ENCODE measurements at places on chromosomes 6 and 20. TPM values are rescaled to one million over a fixed set of nuclear protein-coding genes. Genes with fewer than 3 reads are reported as not detected.

The TRIM40 gene
- total RNA-seq = 0.09 TPM

The TMEM200A gene
- total RNA-seq = 7.4 TPM

GRCh38 chr6:34205916-34206315, 30.8 kb upstream of the HMGA1 start:
- H3K27ac ChIP-seq = no peak overlapping the region
- H3K27me3 ChIP-seq = no peaks in the 10 kb centered on the region
- no peak for DNase-seq

DNA sequence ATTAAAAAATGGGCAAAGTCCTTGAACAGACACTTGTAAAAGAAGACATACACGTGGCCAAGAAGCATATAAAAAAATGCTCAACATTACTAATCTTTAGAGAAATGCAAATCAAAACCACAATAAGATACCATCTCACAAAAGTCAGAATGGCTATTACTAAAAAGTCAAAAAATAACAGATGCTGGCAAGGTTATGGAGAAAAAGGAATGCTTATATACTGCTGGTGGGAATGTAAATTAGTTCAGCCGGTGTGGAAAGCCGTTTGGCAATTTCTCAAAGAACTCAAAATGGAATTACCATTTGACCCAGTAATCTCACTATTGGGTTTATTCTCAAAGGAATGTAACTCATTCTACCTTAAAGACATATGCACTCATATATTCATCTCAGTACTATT, 166.6 kb downstream of the KHDC1L start:
- no peak overlapping the region for H3K27ac ChIP-seq
- DNase-seq = no peak
- H3K27me3 ChIP-seq = no peaks in the 10 kb centered on the region
- no peaks in the 10 kb centered on the region for H3K36me3 ChIP-seq

DNA sequence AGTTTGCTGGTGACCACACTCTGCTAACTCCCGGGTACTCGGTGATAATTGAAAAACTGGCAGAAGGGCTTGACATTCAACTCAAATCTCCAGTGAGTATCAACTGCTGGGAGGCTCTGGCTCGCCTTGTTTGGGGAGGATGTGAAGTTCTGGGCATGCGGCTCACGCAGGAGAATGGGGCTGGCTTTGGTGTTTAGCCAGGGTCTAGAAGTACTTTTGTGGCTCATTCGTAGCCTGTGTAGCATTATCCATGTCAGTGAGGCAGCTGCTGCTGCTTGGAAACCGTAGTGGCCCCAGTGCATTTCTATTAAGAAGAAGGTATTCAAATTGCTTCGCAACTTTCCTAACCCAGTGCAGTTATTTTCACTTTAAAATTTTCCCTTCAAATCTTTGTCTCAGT, 52.2 kb downstream of the KDM1B start:
- DNase-seq = no peak
- no peaks in the 10 kb centered on the region for H3K27me3 ChIP-seq
- H3K36me3 ChIP-seq = peaks cover 18% of the 10 kb centered on the region
- H3K27ac ChIP-seq = no peak overlapping the region

GRCh38 chr6:7147051-7147671, 39.4 kb downstream of the RREB1 start:
- peak overlapping the region; percentile 96 for H3K27ac ChIP-seq
- peaks cover 31% of the 10 kb centered on the region for H3K4me1 ChIP-seq
- no peak for DNase-seq
- H3K27me3 ChIP-seq = no peaks in the 10 kb centered on the region
- no peaks in the 10 kb centered on the region for H3K36me3 ChIP-seq

DNA sequence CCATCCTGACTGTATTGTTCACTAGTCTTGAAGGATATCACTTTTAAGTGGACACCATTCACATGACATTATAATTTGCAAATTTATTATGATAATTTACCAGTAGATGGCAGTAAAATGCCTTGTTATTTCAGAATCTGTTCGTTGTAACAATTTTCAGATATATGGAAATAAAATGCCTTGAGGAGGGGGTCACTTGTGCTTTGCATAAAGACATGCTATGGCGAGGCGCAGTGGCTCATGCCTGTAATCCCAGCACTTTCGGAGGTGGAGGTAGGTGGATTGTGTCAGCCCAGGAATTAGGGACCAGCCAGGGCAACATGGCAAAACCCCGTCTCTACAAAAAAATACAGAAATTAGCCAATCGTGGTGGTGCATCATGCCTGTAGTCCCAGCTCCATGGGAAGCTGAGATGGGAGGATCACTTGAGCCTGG, 9.0 kb upstream of the NCOA6 start:
- no peaks in the 10 kb centered on the region for H3K4me1 ChIP-seq
- peak; percentile 58 for DNase-seq
- H3K27ac ChIP-seq = no peak overlapping the region
- H3K4me3 ChIP-seq = no peak overlapping the region

GRCh38 chr6:41469156-41470028, 76.8 kb upstream of the FOXP4 start:
- no peak for DNase-seq
- H3K27ac ChIP-seq = no peak overlapping the region
- H3K27me3 ChIP-seq = peaks cover 39% of the 10 kb centered on the region
- H3K36me3 ChIP-seq = no peaks in the 10 kb centered on the region
- H3K4me3 ChIP-seq = no peak overlapping the region

The PHACTR2 gene
- 9.8 TPM for total RNA-seq

- DNase-seq = no peak
- peaks cover 87% of the 10 kb centered on the region for H3K36me3 ChIP-seq
- H3K27ac ChIP-seq = no peak overlapping the region
- no peaks in the 10 kb centered on the region for H3K4me1 ChIP-seq
- no peaks in the 10 kb centered on the region for H3K27me3 ChIP-seq
- H3K4me3 ChIP-seq = no peak overlapping the region
Measured at GRCh38 chr6:160082627-160083026, 39.0 kb upstream of the SLC22A1 start.

DNA sequence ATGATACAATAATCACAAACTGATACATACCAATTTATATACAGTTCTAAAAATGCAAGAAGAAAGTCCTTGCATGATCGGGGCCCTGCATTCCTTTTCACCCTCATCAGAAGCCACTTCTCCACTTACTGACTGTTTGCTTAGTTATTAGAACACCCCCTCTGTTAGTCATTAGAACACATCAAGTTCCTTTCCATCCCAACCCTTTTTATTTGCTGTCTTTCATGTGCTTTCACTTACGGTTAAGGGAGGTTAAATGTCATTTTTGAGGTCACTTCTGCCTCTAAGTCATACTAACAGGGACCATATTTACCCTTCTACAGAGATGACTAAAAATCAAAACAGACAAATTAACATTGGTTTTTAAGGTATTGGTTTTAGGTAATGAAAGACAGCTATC, 149.1 kb downstream of the LMBRD1 start:
- H3K4me1 ChIP-seq = no peaks in the 10 kb centered on the region
- no peak overlapping the region for H3K4me3 ChIP-seq
- H3K36me3 ChIP-seq = no peaks in the 10 kb centered on the region
- DNase-seq = no peak
- H3K27ac ChIP-seq = no peak overlapping the region

The MTFR2 gene
- 2.5 TPM for total RNA-seq

GRCh38 chr6:147839708-147840610, 331.5 kb downstream of the SAMD5 start:
- DNase-seq = no peak
- no peaks in the 10 kb centered on the region for H3K27me3 ChIP-seq
- H3K4me1 ChIP-seq = no peaks in the 10 kb centered on the region

The PREX1 gene
- 12.5 TPM for total RNA-seq

DNA sequence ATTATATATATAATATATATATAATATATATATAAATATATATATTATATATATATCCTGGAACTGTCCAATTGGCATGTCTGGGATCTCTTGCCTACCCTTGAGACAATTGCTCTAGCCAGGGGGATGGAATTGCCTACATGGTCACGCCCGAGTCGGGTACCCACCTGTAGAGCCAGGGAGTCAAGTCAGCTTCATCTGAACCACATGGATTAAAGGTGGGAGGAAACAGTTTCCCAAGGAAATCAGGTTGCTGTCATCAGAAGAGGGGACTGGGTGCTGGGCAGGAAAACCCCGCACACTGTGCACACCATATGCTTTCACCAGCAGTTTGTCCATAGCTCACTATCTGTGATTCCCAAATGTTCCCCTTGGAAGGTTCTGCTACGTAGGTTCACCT, 252.5 kb upstream of the NOX3 start:
- no peak overlapping the region for H3K27ac ChIP-seq
- H3K4me1 ChIP-seq = no peaks in the 10 kb centered on the region
- H3K4me3 ChIP-seq = no peak overlapping the region
- no peaks in the 10 kb centered on the region for H3K27me3 ChIP-seq

- peak overlapping the region; percentile 93 for H3K27ac ChIP-seq
- peak overlapping the region; percentile 74 for H3K4me3 ChIP-seq
- peak; percentile 85 for DNase-seq
- H3K36me3 ChIP-seq = peaks cover 5% of the 10 kb centered on the region
- no peaks in the 10 kb centered on the region for H3K27me3 ChIP-seq
Measured at GRCh38 chr6:692356-692851, 535 bp downstream of the EXOC2 start.

DNA sequence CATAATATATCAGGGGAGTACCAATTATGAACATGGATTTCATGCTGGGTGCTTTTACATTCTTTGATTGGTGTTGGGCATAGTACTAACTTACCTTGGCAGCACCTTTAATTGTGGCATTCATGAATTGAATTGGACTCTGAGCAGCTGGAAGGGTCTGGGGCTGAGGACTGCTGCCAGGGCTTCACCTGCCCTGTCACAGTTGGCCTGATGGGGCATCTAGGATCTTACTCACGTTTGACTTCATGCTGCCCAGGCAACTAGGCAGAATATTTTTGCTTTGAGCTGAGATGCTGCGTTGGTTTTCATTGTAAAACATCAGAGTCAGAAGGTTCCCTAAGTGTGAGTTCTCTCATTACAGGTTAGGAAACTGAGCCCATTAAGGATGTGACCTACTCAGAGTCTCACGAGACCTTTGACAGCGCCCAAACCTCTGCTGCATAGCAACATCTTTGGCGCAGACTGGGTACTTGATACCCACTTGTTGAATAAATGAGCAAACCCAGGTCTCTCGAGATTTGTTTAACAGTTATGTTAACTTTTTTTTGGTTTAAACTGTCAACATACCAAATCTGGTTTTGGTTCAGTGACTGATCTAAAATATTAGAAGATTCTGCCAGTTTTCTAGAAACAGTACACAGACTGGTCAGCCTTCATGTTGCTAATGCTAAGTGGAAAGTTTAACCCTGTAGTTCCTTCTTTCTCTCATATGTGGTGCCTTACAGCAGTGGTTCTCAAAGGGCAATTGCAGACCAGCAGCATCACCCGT, 104.9 kb downstream of the TCP11 start:
- H3K27ac ChIP-seq = no peak overlapping the region
- no peaks in the 10 kb centered on the region for H3K27me3 ChIP-seq
- H3K4me1 ChIP-seq = peaks cover 8% of the 10 kb centered on the region
- DNase-seq = no peak
- H3K4me3 ChIP-seq = no peak overlapping the region

The TGM3 gene
- total RNA-seq = 0.28 TPM

DNA sequence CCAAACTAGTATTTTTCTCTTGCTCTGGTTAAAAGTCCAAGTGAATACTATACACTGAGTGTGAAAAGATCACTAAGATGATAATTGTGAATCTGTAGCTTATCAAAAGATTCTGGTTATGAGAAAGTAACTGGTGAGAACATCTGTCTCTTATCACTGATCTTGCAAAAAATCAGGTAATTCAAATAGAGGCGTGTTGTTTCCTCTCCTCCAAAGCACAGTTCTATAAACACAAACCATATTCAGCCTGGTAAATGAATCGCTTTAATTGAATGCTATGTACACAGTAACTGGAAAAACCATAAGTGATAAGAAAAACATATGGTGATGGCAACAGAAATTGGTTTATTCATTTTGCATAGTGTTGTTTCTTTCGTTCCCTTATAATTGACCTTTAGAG, 161.0 kb downstream of the RALGAPA2 start:
- no peak overlapping the region for H3K27ac ChIP-seq
- no peak for DNase-seq
- H3K27me3 ChIP-seq = no peaks in the 10 kb centered on the region

DNA sequence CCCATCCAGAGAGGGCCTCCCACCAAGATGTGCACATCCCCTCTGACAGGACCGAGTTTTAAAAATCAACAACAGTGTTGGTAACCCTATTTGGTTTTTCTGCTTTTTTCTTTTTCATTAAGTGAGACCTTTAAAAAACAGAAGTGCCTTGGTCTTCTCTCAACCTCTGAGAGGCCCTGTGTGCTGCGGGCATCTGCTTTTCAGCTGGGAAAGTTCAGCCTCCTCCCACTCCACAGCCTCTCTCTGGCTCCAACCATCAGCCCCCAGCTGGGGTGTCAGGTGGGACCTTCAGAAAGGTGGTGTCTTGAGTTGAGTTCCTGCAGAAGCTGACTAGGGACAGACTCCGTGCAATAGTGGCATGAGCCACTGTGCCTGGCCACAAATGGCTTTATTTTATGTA, 64.6 kb upstream of the ZMYND8 start:
- no peaks in the 10 kb centered on the region for H3K27me3 ChIP-seq
- H3K4me3 ChIP-seq = no peak overlapping the region
- H3K4me1 ChIP-seq = no peaks in the 10 kb centered on the region
- DNase-seq = no peak
- no peaks in the 10 kb centered on the region for H3K36me3 ChIP-seq

The DZANK1 gene
- 1.0 TPM for total RNA-seq

- DNase-seq = no peak
- no peaks in the 10 kb centered on the region for H3K4me1 ChIP-seq
- no peaks in the 10 kb centered on the region for H3K27me3 ChIP-seq
Measured at GRCh38 chr6:116070616-116071389, 10.1 kb upstream of the FRK start.

DNA sequence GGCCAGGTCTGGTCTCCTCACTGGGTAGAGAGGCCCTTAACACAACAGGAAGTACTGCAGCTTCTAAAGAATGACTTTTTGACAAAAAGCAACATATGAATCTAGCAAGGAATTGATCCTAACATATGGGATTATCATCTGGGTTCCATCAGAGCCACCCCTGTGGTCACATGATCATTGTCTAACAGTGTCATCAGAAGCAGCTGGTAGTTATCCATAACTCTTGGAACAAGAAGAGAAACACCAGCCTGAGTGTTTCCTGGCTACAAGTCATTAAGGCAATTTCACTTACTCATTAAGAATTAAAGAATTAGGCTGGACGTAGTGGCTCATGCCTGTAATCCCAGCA, 219.3 kb upstream of the ARID1B start:
- H3K27me3 ChIP-seq = no peaks in the 10 kb centered on the region
- no peak overlapping the region for H3K27ac ChIP-seq
- H3K36me3 ChIP-seq = no peaks in the 10 kb centered on the region
- no peaks in the 10 kb centered on the region for H3K4me1 ChIP-seq

The MOXD1 gene
- 1.9 TPM for total RNA-seq

DNA sequence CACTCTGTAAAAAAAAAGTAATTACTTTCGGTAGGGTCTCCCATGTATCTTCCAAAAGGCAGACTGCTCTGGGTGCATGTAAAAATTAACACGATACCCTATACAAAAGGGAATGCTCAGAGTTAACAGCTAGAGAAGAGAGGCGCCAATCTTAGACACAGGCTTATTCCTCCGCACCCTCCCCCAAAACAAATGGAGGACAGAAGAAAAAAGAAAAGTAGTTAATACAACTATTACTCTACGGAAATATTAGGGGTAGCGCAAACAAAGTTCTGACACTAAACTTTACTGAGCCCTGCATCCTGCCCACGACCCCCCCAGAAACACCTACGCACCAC, 331 bp upstream of the UFL1 start:
- H3K27ac ChIP-seq = peak overlapping the region; percentile 100
- H3K27me3 ChIP-seq = no peaks in the 10 kb centered on the region
- DNase-seq = peak; percentile 15
- H3K4me3 ChIP-seq = peak overlapping the region; percentile 93
- H3K36me3 ChIP-seq = peaks cover 3% of the 10 kb centered on the region
- H3K4me1 ChIP-seq = peaks cover 7% of the 10 kb centered on the region

Data from thymus (tissue), 14 donors.